ENCODE measurements at places on chromosomes 3 and 15.

GRCh38 chr15:62454567-62455172, 289.6 kb upstream of the C2CD4B start:
- no peak for DNase-seq

DNA sequence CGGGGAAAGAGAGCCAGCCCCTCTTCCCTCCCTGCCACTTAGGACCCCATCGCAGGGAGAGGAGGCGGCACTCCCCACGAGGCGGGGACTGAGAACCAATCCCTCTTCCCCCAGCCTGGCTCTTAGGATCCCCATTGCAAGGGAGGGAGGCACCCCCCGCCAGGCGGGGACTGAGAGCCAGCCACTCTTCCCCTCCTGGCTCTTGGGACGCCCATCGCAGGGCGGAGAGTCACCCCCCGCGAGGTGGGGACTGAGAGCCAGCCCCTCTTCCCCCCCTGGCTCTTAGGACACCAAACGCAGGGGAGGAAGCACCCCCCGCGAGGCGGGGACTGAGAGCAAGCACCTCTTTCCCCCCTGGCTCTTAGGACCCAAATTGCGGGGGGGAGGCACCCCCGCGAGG, 34.2 kb upstream of the SSUH2 start:
- DNase-seq = no peak

- DNase-seq = no peak
These were observed 444.9 kb upstream of the THBS1 start for GRCh38 chr15:39135989-39136388.

GRCh38 chr15:74369756-74370155, 2.3 kb upstream of the CYP11A1 start:
- DNase-seq = no peak

GRCh38 chr3:3573341-3573740, 225.9 kb upstream of the LRRN1 start:
- no peak for DNase-seq

- DNase-seq = no peak
These were observed 5.3 kb downstream of the RFTN1 start for GRCh38 chr3:16508243-16508578.

DNA sequence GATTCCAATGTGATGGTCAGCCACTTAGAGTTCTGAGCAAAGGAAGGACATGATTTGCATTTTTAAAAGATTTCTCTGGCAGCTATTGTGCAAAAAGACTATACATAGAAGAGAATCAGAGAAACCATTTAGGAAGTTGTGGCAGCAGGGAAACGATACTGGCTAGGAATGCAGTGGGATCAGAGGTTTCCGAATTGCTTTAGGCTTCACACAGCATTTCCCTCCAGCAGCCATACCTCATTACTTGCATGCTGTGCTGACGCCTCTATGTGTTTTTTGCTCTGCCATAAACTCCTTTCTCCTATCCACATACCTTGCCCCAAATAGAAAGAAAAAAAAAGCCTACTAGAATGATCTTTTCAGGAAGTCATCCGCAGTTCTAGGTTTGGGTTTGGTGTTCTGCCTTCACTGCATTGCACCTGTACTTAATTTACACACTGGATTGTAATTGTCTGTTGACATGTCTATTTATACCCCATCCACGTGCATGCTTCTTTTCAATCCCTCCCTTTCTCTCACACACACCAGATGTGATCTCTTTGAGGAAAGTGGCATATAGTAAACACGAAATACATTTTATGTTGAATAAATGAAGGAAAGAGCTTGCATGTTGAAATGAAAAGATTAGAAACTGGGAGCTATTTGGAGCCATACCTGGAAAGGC, 860.3 kb upstream of the SEMA6D start:
- DNase-seq = no peak

GRCh38 chr15:70243686-70244540, 146.2 kb upstream of the TLE3 start:
- no peak for DNase-seq

DNA sequence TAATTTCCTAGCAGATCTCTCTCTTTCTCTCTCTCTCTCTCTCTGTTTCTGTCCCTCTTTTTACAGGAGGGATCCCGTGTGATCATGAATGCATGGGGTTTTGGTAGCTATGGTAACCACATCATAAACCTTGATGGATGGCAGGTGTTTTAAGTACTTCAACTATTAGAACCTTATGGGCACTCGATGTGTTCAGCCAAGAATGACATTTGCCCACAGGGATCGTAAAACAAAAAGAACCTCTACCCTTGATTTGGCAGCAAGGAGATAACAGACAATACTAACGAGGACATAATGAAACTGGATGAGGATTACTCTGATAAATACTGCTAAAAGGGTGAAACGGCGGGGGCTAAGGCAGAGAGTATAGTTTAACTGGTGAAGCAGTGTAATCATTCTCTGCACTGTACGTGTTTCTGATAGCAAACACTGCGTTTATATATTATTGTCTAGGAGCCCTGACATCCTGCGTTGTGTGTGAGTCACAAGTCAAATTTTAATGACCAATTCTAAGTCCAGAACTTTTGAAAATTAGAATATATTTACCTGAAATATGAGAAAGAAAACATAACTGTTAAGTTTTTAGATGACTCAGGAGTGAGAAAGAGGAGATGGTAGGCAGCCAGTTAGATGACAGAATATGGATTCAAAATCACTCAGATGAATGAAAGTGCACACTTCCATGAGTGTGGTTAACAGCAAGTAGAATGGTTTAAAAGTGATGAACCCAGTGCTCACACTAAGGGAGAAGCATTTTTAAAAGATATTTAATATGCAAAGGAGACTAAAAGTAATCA, 80.3 kb downstream of the OTOL1 start:
- no peak for DNase-seq
